Stimulated activated CD8-positive, alpha-beta memory T cell treated with anti-CD3 and anti-CD28 coated beads, Interleukin-7, amount 100 ng/mL, for 48 hours (primary cell): ENCODE measurements at places on chromosomes 3 and 15.
A peak's percentile ranks its signal among the peaks of the same experiment; 100 is the strongest.

- no peak for DNase-seq
Observed at GRCh38 chr3:177603148-177603603, 405.9 kb upstream of the TBL1XR1 start.

- DNase-seq: no peak
Observed at GRCh38 chr15:74406992-74407705, 26.6 kb downstream of the SEMA7A start.

DNA sequence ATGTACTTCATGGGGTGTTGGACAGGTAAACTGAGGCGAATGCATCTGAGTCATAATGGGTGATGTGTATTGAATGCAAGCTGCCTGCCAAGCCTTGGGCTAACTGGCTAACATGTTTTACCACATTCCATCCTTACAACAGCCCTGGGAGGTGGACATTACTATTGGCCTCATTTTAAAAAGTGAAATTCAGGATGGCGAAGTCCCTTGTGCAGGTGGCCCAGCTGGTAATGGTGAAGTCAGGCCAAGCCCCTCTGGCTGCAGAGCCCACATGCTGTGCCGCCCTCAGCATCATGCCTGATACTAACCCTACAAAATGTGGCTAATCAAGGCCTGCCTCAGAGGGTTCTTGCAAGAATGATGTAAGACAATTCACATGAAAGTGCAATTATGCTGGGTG, 60.0 kb upstream of the CHD2 start:
- DNase-seq: no peak

GRCh38 chr3:36461597-36461996, 81.3 kb downstream of the STAC start:
- no peak for DNase-seq

DNA sequence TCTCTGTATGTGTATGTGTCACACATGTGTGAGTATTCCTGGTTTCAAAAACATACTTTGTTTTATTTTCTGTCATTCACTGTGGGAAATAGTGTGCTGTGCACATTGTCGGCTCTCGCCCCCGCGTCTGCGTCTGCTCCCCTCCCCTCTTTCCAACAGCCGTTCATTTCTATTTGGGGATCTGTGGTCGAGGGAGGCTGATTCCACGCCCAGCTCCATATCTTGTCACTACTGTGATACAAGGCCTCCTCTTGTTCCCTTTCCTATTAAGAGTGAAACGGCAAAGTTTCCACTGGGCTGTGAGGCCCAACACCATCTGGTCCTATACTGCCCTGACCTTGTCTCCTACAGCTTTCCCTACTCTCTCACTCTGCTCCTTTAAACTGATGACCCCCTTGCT, 172.5 kb upstream of the LRIG1 start:
- no peak for DNase-seq

- no peak for DNase-seq
Observed at GRCh38 chr3:8442993-8443650, 58.5 kb upstream of the LMCD1 start.

GRCh38 chr15:72737723-72738122, 45.8 kb downstream of the ADPGK start:
- DNase-seq: no peak

DNA sequence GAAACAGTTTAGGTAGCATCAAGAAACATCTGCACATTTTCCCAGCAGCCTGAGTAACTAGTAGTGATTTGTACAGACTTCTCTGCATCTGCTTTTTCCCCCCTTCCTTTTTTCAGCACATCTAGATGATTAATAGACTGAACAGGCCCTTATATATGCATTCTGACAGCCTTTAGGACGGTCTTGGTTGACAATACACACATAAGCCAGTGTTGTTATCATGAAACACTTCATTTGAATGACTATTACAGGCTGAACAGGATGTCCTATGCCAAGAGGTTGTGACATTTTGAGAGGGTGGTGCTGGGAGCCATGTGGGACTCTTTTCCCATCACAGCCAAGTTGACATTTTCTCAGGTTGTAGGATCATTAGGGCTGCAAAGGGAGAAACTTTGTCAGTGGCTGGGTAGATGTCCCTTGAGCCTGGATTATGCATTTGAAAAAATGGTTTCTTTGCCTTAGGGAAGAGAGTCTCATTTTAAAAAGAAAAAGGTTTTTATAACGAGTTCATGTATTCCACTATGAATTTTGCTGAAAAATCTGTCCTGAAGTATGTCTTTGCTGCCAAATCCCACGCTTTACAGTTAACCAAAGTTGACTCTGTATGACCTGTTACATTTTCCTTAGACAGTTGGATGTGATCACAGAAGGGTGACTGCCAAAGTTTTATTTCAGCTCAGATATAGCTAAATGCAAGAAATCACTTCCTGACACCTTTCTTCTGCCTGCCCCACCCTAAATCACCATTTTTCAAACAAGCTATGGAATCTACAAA, 73.7 kb downstream of the FILIP1L start:
- DNase-seq: no peak

DNA sequence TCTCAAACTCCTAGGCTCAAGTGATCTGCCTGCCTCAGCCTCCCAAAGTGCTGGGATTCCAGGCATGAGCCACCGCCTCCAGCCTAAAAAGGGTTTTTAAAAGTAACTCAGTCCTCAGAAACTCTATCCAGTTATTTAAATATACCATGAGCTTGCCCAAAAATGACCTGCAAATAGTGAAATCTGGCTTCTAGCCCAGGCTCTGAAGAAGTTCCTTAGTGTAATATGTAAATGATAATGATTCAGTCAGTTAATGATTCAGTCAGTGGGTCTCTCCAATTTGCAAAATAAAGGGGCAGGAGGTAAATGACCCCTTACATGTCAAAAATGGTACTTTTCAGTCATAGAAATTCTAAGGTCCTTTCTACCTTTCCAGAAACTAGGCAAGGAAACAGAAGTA, 28.8 kb downstream of the LRRC2 start:
- DNase-seq: no peak

GRCh38 chr3:60178931-60179653, 1072.2 kb downstream of the FHIT start:
- DNase-seq: no peak

GRCh38 chr3:23341147-23341838, 138.2 kb downstream of the UBE2E2 start:
- no peak for DNase-seq

DNA sequence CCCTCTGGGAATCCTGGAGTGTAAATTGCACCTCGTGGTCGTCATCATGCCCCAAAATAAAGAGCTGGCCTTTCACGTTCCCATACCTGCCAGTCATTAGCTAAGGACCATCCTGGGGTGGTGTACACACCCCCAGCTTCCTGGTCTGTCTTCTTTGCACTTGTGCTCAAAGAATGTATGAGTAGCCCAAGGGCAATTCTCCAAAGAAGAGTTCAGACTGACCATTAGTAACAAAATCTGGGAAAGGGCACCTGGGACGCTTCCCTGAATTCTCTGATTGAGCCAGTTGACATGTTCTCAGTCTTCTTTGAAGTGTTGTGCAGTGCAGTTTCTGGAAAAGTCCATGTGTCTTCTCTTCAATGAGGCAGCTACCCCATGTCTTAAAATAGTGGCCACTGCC, 34.8 kb downstream of the FAM3D start:
- no peak for DNase-seq

DNA sequence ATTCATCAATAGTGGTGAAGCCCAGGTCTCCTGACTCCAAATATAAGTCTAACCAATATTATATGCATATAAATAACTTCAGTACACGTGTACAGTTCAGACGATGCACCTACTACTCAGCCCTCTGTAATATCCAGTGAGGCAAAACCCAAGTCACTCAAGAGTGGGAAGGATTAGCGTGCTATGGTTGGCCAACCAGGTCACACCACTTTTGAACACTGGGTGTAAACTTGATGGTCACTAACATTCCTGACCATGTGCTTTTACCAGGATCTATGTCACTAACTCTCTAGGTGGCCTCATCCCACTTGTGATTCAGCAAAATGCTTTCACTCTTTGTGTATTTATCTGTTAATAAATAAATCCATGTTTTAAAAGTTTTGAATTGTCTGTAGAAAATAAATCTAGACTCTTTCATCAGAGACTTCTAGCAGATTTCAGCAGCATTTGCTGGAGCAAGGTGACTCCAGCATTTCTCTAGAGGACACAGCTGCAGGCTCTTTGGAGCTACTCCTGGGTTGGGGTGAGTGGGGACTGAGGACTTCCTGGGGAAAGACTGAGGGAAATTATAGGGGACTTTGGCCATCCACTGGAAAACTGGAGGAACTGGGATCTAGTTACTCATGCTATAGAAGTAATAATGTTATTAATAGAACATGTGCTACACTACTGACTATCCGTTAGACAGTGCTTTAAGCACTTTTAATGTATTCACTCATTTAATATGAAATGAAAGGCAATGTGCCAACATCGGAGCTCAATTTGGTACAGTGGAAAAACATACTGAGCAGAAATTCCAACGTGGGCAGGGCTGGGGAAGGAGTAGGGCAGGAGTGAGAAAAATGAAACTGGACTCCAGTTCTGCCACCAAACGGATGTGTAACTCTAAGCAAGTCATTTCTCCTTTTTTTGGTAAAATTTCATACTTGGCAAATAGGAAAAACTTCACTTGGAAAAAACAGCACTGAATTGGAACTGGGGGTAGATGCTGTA, 97.9 kb downstream of the RORA start:
- no peak for DNase-seq

- DNase-seq: no peak
Observed at GRCh38 chr15:85118173-85118572, 136.5 kb downstream of the PDE8A start.

DNA sequence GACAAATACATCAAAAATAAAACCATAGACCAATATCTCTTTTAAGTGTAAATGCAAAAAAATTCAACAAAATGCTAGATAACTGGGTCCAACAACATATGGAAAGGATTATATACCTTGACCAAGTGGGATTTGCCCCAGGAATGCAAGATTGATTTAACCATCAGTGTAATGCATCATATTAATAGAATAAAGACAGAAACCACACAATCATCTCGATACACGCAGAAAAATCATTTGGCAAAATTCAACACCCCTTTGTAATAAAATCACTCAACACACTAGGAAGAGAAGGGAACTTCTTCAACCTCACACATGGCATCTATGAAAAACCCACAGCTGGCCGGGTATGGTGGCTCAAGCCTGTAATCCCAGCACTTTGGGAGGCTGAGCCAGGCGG, 19.5 kb downstream of the GREM1 start:
- no peak for DNase-seq

DNA sequence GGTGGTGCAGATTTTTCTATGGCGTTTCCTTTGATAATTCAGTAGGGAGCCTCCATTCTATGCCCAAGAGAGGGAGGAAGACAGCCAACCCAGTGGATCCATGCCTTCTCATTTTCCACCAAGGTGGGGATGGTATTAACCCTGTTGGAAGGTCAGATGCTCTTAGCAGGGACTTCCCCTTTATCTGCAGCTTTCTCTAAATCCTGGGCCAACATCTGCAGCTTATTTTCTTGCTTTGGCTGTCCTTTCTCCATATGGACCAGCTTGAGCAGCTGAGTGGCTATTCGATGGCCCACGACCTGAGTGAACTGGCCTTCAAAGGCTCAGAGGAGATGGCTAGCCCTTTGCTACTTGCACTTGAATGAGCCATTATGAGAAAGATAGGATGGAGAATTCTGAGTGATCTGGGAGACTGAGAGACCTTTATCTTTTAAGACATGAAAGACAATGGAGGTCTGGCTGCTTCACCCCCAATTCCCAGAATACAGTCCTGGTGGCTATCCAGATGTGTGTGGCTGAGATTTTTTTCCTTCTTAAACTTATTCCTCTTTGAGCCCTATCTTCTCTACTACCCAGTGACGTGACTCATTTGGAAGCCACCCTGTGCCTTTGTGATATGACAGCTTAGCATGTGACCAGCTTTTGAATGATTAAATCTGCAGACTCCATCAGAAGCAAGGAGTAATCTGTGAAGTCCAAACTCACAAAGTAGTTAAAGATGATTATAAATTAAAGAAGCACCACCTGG, 39.6 kb upstream of the TRAK1 start:
- no peak for DNase-seq

DNA sequence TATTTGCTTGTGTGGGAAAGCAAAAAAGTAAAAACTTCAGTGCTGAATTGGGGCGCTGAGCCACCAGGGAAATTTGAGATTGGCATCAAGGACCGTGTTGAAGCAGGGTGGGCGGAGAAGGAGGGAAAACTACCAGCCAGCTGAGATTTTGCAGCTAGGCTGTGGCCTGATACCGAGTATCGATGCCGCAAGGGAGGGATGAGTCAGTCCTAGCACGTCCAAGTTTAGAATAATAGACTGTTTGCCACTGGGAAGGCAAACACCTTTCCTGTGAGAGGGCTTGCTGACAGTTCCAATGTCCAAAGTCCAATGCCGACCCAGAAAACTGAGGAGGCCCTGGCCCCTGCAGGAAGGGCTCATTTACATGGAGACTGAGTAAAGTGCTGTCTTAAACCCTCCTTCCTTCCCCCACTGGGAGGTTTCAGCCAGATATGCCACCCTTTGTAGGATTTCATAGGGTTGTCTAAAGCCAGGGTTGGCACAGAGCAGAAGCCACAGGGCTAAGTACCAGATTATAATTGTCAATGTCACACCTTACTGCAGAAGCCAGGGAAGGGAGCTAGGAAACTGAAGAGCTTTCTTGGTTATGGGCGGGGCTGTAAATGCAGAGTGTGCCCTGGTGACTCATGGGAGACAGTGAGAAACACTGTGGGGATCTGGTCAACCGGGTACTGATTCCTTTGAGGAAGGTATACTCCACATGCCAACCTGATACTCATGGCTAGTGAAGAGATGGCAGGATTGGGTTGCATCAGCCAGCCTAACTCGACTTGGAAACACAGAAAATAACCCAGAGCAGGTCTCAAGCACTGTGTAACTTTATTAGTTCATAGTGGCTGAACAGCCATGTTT, 28.4 kb upstream of the PIK3CB start:
- DNase-seq: no peak

GRCh38 chr3:161557445-161558150, 61.0 kb downstream of the OTOL1 start:
- no peak for DNase-seq

GRCh38 chr15:29139540-29140459, 129.8 kb downstream of the NSMCE3 start:
- peak; percentile 35 for DNase-seq

DNA sequence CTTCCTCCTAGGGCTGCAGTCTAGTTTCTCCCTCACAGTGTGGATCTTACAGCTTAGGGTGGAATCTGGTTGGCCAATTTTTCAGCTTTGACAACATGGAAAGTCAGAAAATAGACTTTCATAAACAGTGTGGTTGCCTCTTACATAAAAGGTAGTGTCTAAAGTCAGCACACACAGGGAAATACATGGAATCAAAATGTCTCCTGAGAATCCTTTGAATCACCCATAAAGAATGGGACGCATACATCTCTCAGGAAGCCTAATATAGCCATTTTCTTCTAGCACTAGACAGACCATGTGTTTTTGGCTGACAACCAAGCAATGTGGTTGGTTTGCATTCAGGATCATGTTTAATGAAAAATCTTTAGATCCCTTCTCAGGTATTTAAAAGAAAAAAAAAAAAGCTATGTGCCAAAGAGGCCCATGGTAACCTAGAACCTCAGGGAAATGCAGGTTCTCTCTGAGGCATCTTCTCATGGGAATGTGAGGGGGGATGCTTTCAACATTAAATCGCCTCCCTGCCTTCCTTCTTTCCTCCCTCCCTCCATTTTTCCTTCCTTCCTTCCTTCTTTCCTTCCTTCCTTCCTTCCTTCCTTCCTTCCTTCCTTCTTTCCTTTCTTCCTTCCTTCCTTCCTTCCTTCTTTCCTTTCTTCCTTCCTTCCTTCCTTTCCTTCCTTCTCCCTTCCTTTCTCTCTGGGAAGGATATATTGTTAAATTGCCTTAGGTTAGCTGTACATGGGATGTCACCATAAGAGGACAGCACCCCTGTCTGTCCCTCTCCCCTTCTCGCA, 34.3 kb upstream of the ZBTB38 start:
- no peak for DNase-seq
